Activated effector memory CD4-positive, alpha-beta T cell treated with Interleukin-2 at 50 U/mL for 16 hours (primary cell): ENCODE measurements at places on chromosomes 4 and X.

- no peak for DNase-seq
Observed at GRCh38 chr4:38243388-38244053, 283.3 kb downstream of the PTTG2 start.

GRCh38 chr4:772118-772517, 53.8 kb downstream of the CPLX1 start:
- DNase-seq = no peak

GRCh38 chrX:55326985-55327384, 62.3 kb upstream of the PAGE3 start:
- no peak for DNase-seq

GRCh38 chr4:10648479-10648878, 36.1 kb downstream of the CLNK start:
- no peak for DNase-seq

DNA sequence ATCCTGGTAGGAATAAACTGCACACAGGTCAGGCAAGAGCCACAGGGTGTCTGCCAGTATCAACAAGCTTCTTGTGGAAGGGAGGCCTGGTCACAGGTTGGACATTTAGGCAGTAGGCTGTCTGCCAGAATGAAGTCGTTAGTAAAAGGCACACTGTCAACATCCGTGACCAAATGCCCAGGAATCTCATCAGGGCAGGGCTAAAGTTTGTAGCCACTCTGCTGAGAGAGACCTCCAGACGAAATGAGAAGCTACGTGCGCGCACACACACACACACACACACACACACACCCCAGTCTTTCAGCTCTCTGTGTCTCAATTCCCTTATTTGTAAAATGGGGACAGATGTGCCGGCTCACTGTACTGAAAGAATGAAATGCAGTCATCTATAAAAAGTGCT, 408.7 kb upstream of the ZFP42 start:
- no peak for DNase-seq

- DNase-seq = no peak
Observed at GRCh38 chr4:8688041-8688907, 95.7 kb downstream of the CPZ start.

- DNase-seq = no peak
Observed at GRCh38 chr4:88804234-88804633, 106.6 kb upstream of the NAP1L5 start.

DNA sequence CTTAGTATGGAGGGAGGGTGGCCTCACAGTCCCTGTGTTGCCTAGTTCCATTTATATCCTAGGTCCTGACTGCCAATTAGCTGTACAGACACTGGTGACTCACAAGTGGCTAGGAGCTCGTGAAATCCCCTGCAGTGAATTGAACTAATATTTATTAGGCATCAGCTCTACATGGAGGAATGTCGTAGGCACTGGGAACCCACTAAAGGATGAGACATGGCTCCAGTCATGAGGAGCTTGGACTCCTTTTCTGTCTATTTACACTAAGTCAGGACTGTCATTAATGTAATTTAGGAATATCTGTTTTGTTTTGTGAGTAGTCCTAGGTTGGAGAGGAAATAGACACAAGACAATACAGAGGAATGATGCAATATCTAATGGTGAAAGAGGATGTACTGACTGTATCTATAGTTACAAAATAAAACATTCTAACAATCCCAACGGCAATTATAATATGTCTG, 67.7 kb downstream of the MID1IP1 start:
- no peak for DNase-seq

GRCh38 chr4:52889778-52890520, 27.8 kb downstream of the RASL11B start:
- DNase-seq = no peak

- no peak for DNase-seq
Observed at GRCh38 chr4:16205298-16206164, 20.7 kb downstream of the TAPT1 start.

- no peak for DNase-seq
Observed at GRCh38 chrX:56726605-56727004, 2.4 kb upstream of the NBDY start.

DNA sequence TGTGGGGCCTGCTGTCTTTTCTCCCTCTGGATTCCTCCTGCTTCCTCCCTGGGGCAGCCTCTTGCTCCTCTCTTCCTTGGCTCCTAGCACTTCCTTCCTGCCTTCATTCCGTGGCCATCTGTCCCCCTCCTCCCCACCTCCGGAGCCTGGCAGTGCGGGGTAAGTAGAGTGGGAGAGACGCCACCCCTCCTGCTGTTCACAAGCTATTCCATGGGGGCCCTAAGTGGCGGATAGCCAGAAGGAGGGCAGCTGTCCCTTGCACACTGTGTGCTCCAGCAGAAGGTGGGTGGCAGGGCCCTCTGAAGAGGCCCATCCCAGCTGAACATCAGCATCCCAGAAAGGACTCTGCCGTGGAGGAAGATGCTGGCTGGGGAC, 27.4 kb downstream of the CCNQ start:
- no peak for DNase-seq

DNA sequence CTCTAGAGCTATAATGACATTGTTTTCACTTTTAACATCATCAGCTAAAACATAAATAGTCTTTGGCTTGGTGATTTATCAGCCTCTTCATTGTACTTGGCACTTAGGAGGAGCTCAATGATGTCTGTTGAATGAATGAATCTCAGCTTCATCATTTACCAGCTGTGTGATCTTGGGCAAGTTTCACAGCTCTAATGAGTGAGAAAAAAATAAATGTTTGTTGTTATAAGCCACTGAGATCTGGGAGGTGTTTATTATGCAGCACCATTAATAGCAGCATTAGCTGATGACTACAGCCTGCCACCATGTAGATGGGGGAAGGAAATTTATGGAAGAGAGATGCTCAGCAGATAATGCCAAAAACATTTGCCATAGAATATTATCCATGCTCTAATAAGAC, 63.6 kb upstream of the C1QTNF7 start:
- no peak for DNase-seq

GRCh38 chr4:95949136-95949765, 109.4 kb downstream of the PDHA2 start:
- no peak for DNase-seq

GRCh38 chr4:37561196-37561802, 124.9 kb downstream of the RELL1 start:
- no peak for DNase-seq

DNA sequence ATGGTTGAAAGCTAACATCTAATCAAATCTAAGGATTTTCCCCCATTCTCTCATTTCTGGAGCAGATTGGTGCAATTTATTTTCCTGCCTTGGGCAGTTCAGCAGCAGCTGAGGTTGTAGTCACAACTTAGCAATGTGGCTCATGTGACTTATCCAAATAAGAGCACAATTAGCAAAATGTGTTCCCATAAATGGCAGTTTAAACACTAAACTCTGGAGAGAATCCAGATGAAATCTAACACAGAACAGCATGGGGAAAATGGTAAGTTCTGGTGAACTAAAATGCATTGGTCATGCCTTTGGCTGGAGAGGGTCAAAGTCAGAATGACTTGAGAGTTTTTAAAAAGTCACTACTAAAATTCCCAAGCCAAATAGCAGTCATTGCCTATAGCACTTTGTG, 422.6 kb upstream of the DIPK2B start:
- no peak for DNase-seq

DNA sequence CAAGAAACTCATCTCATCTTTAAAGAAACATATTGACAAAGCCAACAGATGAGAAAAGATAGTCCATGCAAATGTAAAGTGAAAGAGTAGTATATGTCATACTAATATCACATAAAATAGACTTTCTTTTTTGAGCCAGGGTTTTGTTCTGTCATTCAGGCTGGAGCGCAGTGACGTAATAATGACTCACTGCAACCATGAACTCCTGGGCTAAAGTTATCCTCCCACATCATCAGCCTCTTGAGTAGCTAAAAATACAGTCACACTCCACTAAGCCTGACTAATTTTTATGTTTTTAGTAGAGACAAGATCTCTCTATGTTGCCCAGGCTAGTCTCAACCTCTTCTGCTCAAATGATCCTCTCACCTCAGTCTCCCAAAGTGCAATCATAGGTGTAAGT, 51.8 kb upstream of the TRAM1L1 start:
- no peak for DNase-seq

DNA sequence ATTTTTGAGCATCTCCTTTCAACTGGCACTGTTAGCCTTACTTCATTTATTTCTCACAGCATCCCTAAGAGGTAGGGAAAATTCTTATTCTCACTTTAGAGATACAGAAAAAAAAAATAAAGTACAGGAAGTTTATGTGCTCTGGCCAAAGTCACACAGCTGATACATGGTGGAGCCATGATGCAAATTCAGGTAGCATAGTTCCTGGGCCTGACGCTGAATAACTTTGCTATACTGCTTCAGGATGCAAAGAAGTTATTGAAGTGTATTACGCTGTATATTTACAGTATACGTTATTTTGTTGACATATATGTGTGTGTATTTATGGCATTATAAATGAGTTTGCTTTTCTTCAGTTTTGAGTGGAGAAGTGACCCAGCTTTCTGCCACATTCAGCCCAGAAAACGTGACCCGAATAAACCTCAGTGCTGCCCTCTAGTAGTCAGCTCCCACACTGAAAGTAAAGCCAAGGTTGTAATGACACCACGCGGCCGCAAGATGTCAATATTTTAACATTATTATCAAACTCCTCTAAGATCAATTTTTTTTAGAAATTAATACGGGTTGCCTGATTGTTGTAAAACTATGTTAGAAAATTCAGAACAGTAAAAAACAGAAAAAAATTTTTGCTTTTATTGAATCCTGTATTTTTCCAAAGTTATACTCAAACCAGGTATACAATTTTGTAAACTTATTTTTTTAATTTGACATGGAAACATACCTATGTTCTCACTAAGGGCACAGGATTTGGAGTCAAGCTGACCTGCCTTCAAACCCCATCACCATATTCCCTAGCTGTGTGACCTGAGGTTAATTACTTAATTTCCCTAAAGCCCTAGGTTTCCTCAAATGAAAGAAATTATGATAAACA, 3.8 kb upstream of the GUCY2F start:
- peak; percentile 17 for DNase-seq
